ENCODE measurements at places on chromosomes 1 and 21. TPM values are rescaled to one million over a fixed set of nuclear protein-coding genes. Genes with fewer than 3 reads are reported as not detected.

GRCh38 chr1:89719502-89720306 lies 86.8 kb downstream of the LRRC8C start:
- H3K27ac ChIP-seq = no peak overlapping the region
- H3K4me1 ChIP-seq = no peaks in the 10 kb centered on the region
- H3K36me3 ChIP-seq = no peaks in the 10 kb centered on the region
- no peaks in the 10 kb centered on the region for H3K27me3 ChIP-seq
- no peak overlapping the region for H3K4me3 ChIP-seq

DNA sequence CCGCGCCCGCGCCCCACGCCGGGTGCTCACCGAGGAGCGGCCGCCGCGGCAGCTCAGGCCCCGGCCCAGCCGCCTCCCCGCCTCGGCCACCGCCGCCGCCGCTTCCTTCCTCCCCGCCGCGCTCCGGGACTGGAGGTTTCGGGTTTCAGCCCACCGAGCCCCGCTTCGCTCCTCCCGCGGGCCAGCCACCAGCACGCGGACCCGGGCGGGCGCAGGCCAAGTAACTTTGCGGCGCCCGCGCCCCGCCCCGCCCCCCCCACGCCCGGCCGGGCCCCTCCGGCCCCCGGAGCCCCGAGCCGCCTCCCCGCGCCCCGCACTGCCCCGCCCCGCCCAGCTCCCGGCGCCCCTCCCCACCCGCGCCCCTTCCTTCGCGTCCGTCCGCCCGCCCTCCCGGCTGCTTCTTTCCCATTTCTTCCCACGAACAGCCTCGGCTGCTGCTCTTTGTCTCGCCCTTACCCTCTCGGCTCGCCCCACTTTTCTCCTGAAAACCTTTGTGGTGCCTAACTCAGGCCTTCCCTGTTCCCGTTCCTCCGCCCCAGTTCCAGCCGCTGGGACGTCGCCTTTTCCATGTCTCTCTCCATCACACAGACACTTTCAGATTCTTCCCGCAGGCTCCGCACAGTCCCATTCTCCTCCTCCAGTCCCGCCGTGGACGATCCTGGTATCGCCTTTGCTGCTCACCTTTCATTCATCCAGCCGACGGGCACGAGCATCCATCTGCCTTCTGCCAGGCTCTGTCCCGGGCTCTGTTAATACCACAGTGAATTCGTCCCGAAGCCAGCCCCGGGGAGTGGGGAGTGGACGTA lies at the start of gene GPR161:
TSS of gene GPR161 (minus strand) at position 222 of the 806 bp plus-strand sequence. CDS start 32,080 bp downstream, outside the sequence.
- peak; percentile 47 for DNase-seq
- H3K36me3 ChIP-seq = no peaks in the 10 kb centered on the region
- peak within 1 kb of the TSS; percentile 69 for H3K4me3 ChIP-seq
- no peaks in the 10 kb centered on the region for H3K4me1 ChIP-seq
- H3K27ac ChIP-seq = peak within 1 kb of the TSS; percentile 93

DNA sequence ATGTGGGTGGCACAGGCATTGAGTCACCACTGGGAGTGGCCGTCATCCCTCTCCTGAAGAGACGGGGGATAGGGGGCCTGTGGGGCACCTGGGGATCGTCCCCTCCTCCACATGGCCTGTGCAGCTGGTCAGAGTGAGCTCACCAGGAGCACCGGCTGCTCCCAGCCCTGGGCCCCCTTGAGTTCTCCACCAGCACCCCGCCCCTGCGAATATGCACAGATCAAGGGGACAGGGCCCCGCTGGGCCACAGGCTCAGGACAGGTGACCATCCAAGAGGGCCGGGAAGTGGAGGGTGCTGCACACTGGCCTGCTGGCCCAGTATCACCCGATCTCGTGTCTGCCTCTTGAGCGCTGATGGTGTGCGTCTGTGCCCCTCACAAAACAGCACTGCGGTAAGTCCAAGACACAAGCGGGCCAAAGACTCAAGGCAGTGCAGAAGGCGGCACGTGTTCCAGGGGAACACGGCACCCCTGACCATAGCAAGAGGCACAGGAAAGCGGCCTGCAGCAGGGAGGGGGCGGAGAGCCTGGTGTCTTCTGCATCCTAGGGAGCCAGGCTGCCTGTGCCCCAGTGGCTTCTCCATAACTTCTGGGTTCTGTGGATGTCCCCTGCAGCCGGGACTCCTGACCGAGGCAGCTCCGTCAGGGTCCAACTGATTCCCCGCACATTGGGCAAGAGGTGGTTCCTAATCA lies 18.1 kb upstream of the TSPEAR start:
- no peaks in the 10 kb centered on the region for H3K36me3 ChIP-seq
- DNase-seq = no peak
- H3K27ac ChIP-seq = no peak overlapping the region
- no peaks in the 10 kb centered on the region for H3K4me1 ChIP-seq

DNA sequence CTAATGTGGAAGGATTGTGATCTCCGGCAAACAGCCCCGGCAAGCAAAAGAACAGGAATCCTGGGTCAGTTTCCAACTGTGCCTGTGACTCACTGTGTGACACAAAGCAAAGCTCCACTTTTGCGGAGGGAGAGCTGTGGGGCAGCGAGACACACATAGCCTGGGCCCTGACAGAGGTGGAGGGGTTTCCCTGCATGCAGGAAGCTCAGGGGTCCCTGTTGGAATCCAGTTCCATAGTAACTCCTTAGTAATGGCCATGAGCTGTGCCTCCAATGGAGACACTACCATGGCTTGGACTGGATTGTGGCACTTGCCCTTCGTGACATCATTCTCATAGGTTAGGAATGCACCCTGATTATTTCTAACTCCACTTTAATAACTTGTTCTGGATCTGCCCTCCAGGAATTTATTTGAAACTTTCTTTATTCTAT lies 47.0 kb upstream of the ATF3 start:
- H3K4me1 ChIP-seq = peaks cover 6% of the 10 kb centered on the region
- no peak overlapping the region for H3K27ac ChIP-seq
- no peak for DNase-seq
- H3K4me3 ChIP-seq = no peak overlapping the region
- no peaks in the 10 kb centered on the region for H3K36me3 ChIP-seq
- H3K27me3 ChIP-seq = no peaks in the 10 kb centered on the region

GRCh38 chr1:224266915-224267856 lies 62.8 kb downstream of the NVL start:
- H3K36me3 ChIP-seq = no peaks in the 10 kb centered on the region
- no peak overlapping the region for H3K27ac ChIP-seq
- no peak for DNase-seq
- no peak overlapping the region for H3K4me3 ChIP-seq
- no peaks in the 10 kb centered on the region for H3K4me1 ChIP-seq

DNA sequence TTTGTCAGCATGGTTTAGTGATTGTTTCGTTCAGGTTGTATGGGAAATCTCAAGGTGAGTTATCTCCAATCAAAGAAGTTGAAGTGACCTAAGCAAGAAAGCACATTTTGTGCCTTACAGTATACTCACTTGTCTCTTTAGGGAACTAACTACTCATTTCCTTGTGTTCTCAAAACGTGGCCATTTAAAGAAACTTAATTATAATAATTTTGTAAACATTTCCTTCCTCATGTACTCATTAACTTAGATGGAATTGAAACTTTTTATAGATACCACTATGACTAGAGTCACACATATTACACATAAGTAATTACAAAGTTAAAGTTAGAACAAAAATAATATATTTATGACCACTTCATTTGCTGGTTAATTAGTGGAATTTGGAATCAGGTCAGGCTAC lies 552.6 kb downstream of the MRPL39 start:
- no peaks in the 10 kb centered on the region for H3K27me3 ChIP-seq
- DNase-seq = no peak
- no peak overlapping the region for H3K4me3 ChIP-seq
- H3K36me3 ChIP-seq = no peaks in the 10 kb centered on the region
- no peaks in the 10 kb centered on the region for H3K4me1 ChIP-seq

Gene SPATA6
- total RNA-seq = 138 TPM

Gene RAB7B
- total RNA-seq = 1.7 TPM

Measured in testis (tissue), 5 donors.